ENCODE measurements at places on chromosomes 2 and 18. TPM values are rescaled to one million over a fixed set of nuclear protein-coding genes. Genes with fewer than 3 reads are reported as not detected.

Gene ZBTB14
- 5.9 TPM for polyA plus RNA-seq

DNA sequence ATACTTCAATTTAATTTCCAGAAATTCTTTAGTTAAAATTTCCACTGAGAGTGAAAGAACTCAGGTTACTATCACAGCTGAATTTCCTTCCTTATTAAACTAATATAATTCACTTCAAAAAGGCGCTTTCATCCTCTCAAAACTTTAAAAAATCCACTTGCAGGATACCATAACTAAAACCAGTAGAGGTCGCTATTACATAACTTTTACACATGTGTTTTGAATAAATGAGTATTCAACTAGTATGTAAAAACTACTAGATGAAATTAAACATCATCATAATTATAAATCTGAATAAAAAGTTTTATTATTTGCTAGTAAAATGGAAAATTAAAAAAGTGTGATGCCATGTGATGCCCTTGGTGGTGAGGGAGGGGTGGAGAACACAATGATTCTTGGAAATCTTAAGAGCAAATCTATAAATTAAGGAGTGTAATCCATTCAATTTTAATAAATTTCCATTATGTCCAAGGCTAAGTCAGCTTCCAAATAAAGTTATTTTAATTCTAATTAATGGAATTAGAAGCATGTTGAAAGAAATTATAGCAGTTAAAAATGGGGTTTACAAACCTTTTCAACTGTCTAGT, 61.4 kb downstream of the SOS1 start:
- DNase-seq = peak; percentile 23

DNA sequence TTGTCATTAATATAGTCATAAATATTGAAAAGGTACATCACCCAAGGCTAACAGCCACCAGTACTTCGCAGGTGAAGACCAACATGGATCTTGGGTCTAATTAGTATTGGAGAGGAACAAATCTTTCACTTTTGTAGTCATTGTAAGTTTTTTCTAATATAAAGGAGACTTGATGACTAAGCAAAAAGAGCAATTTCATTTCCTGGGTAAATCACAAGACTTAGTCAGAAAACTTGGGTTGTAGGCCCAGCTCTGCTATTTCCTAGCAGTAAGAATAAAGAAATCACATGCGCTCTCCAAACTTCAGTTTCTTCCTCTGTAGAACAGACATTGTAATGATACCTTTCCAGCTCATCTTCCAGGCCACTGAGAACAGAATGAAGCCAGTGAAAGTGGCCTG, 40.9 kb downstream of the NRP2 start:
- DNase-seq = no peak

DNA sequence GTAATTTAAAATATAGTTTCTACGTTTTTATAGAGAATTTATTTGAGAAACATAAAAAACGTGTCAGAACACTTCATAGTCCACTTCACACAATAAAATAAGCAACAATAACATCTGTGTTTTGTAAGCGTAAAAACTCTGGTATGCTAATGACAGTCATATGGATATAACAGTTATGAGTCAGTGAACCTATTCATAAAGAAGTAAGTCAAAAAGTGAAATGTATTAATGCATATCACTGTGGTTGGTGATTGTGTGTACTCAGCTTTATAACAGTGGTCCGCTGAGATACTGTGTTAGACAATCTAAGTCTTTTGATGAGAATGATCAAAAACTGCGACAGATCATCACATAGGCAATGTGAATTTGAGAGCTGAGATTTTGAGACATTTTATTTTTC, 153.2 kb downstream of the WDR7 start:
- DNase-seq = no peak

DNA sequence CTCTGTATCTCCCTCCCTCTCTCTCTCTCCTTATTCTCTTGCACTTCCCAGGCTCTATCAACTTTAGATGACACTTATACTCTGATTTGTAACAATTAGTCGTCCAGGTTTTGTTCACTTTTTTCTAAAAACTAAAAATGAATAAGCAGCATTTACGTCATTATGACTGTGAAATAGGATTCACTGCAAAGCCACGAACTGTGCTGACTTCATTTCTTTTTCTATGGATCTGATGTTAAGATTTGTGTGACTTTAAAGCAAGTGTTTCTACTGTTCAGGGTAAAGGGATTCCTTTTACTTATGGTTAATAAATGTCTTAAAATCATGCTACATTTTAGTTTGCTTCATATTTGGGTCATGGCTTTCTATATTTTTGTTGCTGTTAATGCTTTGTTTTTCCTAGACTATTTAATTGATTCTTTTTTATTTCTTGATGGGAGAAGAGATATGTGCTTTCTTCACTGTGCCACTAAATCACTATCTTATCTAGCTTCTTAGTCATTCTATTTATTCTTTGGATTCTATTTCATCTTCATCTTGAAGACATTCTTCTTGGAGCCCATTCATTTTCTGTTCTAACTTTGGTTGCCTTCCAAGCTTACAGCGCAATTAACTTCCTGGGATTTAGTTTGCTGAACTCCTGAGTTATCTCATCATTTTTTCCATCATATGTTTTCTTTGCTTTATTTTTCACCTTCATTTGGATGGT, 480.4 kb upstream of the TRIB2 start:
- DNase-seq = no peak

Gene CD28
- polyA plus RNA-seq = not detected

Data from mammary epithelial cell (primary cell).